HFFc6 (cell line): ENCODE measurements at places on chromosomes 2 and 18.

GRCh38 chr2:181224866-181225265, 232.3 kb upstream of the ITGA4 start:
- no peak for DNase-seq

DNA sequence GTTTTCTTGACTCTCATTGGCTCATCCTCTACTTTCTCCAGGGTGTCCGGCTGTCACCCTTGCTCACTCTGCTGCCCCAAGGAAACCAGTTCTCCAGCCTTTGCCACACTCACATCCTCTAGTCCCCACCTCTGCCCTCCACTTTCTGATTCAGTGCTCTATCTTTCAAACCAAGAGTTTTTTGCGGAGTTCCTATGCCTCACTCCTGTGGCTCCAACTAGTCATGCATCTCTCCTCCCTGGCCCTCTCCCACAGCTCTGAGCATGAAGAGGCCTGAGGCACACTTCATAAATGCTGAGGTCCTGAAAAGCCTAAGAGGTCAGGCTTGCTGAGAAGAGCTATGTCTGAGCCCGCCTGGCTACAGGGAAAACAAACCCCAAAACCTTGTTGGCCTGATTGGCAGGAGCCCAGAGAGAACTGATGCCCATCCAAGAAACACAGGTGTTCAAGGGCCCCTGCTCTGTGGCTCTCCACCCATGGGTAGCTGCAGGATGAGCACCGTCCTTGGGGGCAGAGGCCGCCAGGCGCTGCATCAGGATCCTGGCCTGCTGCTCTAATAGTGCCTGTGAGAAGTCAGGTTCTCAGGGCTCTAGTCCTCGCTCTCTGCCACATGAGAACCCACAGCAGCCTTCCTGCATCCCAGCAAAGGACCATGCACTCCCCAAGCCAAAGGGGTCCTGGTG, 42.1 kb downstream of the HS1BP3 start:
- no peak for DNase-seq

DNA sequence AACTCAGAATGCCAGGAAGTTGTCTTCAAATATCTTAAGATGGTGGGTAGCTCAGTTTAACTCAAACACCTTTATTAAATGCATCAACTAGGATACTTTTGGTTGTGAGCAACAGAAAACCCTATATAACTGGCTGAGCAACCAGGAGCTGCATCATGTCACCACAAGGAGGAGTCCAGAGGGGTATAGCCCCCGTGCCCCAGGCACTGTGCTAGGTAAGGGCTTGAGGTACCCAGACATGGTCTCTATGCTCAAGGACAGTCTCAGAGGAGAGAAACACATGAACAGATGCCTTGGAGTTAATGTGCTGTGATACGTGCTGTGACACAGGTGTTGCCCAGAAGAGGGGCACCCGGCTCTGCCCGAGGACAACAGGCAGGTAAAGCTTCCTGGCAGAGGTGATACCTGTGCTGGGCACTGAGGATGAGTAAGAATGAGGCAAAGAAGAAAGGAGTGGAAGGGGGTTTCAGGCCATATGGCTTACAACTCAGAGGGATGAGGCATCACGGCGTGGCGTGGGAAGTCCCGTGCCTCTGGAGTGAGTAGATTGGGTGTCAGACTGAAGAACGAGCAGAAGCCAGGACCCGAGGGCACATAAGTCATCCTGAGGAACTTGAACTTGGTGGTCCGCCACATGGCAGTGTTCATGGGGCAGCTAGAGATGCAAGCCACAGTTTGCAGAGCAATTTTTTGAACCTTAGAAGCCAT, 32.0 kb upstream of the CAB39 start:
- DNase-seq: peak; percentile 92

DNA sequence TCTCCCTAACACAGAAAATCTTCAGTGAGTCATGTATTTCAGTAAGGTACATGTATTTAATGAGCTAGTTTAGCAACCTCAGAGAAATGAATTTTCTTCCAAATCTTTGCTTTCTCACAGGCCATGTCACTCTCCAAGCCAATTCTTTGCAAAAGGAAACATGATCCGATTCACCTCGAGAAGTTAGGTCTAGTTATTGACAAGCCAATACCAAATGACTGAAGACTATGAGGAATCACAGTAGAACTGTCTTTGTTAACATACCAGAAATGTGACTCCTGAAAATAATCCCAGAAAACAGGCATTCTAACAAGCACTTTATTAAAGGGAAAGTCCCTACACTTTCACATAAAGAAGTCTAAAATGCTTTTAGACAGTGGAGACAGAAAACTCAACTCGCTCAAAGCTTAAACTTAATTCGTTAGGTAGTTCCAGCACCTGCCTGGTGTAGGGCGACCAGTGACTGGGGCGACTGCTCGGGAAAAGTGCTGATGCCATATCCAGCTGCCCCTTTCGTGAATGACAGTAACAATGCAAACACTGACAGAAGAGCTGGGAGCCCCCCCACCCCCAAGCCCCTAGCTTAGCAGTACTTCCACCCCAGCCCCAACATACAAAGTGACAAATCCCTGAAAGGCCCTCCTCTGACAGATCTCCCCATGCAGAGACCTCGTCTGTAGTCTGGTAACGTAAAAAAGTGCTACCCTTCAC, 1.8 kb downstream of the MEMO1 start:
- DNase-seq: peak; percentile 48

DNA sequence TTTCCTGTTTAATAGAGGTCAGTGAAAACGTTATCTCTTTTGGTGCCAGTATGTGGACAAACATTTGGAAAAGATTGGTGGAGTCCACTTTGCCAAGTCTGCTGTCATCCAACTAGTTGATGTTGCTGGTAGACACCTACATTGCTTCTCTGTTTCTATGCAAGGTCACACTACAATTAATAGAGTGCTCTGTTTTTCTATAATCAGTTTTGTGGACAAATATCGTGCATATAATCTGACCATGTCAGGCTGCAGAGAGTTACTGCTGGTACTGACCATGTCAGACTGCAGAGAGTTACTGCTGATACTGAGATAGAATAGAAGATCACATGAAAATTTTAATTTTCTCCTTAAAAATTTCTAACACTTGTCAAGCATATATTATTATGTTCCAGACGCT, 603.3 kb downstream of the TSN start:
- DNase-seq: no peak

DNA sequence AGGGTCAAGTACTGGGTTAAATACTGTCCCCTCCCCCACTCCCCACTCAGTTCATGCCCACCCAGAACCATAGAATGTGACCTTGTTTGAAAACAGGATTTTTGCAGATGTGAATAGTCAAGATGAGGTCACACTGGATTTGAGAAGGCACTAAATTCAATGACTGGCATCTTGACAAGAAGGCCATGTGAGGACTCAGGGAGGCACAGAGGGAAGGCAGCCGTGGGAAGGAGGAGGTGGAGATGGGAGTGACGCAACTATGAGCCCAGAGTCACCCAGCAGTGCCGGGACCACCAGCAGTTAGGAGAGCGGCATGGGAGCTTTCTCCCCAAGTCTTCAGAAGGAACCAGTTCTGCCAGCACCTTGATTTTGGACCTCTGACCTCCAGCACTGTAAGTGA, 257.3 kb downstream of the BCL2 start:
- DNase-seq: no peak

DNA sequence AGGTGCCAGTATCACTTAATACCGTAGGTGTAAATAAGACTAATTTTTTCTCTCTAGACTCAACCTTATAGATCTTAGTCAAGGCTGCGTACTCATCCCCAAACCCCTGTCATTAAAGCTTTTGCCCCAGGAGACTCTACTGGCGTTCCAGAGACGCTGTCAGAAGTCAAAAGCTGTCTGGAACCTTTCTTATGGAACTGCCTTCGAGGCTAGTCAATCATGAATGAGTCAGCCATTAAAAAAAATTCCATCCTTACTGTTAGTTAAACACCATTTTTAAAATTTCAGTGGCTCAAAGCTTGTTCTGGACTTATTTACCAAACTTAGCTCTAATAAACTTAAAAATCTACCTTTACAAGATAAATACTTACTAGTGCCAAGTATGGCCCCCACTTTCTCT, 52.1 kb downstream of the SPRED2 start:
- peak; percentile 30 for DNase-seq

DNA sequence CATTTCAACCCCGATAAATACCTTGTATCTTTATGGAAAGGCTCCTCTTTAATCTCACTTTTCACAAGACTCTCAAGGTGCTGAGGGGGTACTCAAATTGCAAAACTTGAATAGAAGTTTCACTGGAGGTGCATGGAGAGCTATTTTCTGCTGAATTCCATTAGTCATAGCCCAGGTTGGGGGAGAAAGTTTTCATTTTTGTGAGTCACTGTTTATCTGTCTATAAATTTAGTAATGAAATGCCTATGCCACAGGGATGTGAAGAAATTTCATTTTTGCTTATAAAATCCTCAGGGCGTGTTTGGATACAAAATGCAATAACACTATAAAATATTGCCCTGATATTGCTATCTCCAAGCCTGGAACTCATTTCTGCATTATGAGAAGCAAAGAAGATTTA, 346.3 kb downstream of the LRATD1 start:
- no peak for DNase-seq

DNA sequence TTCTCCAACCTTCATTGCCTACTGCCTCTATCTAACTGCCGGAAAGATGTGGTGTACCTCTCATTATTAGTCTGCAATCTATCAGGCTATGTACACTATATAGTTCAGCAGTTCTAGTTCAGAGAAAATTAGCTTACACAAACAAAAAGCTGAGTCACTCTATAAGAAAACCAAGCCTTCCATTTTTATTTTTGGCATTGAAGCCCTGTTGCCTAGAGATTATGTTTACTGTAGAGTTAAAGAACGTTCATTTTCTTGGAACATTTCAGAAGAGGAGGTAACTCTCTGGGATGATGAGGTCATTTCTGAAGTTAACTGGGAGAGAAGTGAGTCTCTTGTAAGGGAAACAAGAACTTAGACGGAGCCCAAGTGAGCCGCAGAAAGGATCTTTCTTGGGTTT, 133.5 kb downstream of the FAM124B start:
- peak; percentile 96 for DNase-seq

GRCh38 chr2:75320898-75321598, 121.7 kb upstream of the TACR1 start:
- peak; percentile 23 for DNase-seq
